ENCODE measurements at places on chromosomes 4 and X. TPM values are rescaled to one million over a fixed set of nuclear protein-coding genes. Genes with fewer than 3 reads are reported as not detected.

DNA sequence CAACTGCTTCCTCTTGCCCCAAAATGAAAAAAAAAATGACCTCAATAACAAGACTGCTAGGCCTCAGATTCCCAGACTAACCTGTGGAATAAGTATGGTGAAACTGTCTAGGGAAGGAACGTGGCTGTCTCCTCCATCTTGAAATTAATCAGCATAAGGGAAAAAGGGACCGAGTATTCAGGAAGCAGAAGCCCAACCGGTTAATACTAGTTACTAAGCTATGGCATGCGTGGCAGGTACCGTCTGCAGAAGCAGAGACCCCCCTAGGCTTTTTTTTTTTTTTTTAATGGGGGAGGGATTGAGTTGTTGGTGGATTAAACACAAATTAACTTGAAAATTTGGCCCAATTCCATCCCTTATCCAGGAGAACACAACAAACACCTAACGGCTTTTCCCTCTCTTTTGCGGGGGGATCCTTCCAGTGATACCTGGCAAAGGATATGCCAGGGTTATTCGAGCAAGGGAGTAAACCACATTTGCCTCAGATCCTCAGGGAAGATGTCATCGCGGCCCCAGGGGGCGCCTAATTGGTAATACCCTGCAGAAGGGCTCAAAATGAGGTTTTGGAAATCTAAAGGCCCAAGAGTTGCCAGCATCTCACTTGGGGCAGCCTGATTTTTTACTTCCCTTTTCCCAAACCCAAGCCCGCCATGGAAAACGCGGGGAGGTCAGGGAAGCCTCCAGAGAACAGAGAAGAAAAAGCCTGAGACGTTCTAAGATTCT lies 893 bp downstream of the RLIM start:
- DNase-seq, result no peak

The MAGEB10 gene
- total RNA-seq, result not detected

GRCh38 chr4:1983846-1984405 lies 24.8 kb downstream of the NELFA start:
- no peak for DNase-seq

- DNase-seq, result no peak
Observed at GRCh38 chr4:41425650-41426049, 112.3 kb upstream of the LIMCH1 start.

The FHDC1 gene
- 14.1 TPM for total RNA-seq

GRCh38 chrX:42714981-42715700 lies 62.8 kb downstream of the PPP1R2C start:
- DNase-seq, result peak; percentile 63

The VCX3A gene
- total RNA-seq, result not detected

DNA sequence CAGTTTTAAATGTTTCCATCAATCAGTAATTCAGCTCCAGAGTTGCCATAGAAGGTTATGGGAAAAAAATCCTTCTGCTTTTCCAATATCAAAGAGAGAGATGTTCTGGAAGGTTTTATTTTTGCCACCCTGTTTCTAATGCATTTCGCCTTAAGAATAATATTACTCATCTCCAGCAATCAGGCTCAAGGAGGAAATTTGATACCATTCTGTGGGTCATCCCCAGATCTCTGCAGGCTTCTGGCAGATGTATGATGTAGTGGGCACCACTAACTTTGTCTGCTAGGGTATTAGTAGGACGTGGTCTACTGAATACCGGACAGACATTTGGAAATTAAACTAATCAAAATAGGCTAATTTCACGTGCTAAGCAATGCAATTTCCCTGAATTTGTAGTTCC lies 645.4 kb upstream of the TENM3 start:
- DNase-seq, result no peak

- DNase-seq, result no peak
Observed at GRCh38 chr4:86961116-86961515, 26.3 kb downstream of the AFF1 start.

DNA sequence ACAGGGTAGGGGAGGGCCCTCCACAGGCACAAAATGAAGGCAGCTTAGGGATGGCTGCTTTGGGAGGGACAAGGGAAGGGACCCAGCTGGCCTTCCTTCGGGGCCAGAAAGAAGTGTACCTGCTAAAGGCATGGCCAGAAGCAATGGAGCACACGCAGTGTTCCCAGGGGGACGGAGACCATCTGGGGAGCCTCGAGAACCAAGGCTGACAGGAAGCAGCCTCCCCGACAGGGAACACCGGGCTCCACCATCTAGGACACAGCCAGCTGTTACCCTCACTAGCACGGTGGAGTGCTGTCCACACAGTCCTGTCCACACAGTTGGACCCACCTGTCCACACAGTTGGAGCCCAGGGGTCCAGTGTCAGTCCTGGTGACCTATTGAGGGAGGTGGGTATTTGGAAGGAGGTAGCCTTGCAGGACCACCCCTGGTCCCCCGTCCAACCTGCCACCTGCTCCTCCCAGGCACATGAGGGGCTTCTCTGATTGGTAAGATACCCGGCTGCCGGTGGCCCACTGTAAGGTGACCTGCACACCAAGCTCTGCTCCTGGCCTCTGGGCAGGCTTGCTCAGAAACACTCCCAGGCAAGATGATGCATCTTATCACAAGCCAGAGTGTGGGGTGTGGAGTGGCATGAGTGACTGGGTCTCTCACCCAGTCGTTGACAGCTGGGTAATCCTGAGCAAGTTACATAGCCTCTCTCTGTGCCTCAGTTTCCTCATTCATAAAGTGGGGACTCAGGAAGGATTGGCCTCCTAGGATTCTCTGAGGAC lies 20.5 kb upstream of the AFAP1 start:
- no peak for DNase-seq

The ARHGEF38 gene
- total RNA-seq, result 21.1 TPM

The CHRNA9 gene
- total RNA-seq, result not detected

DNA sequence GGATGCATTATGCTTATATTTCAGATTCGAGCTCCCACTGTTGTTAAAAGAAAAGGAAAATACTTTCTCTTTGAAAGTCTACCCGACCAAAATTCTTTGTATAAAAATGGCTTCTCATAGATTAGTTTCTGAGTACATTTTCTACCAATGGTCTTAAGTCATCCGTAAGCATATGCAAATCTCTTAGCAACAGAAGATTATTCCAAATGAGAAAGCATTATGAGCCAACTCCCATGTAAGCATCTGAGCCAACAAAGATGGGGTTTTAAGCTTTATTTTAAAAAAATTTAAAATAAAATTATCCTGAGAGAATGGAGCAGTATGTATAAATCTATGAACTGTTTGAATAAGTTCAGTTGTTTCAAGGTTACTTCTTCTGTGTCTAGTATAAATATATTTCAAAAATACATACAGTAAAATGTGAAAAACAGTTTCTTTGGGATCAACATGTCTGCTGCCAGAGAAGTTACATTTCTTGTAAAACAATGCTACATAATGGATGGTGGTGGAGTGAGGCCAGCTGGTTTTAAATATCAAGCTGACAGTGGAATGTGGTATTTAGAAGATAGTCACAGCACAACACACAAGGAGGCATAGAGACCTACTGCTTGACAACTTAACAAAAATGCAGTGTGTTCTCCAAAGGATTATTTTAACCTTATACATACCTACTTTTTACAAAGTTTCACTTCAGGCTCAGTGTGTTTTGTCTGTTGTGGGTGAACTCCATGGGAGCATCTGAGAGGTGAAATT lies 199.5 kb upstream of the DIPK2B start:
- DNase-seq, result no peak

Data from mucosa of descending colon (tissue), 3 donors.